ENCODE measurements at places on chromosomes 6 and 20. TPM values are rescaled to one million over a fixed set of nuclear protein-coding genes. Genes with fewer than 3 reads are reported as not detected.

DNA sequence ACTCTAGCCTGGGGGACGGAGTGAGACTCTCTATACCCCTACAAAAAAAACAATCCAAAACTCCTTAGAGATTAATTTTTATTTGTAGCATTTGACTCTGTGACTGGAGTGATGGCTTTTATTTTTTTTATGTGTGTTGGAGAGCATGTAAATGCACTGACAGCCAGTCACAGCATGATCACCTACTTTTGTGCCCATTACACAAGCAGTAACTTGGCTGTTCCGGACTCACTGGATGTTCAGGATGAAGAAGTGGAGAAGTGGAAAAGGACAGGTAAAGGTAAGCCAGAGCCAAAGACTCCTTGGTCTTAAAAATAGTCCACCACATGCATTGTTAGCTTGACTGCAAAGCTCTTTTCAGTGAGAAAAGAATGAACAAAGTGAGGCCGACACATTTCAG lies 222.6 kb downstream of the FOXC1 start:
- DNase-seq: no peak

GRCh38 chr6:25035512-25036435 lies 100.0 kb upstream of the RIPOR2 start:
- no peak for DNase-seq

GRCh38 chr20:43721429-43722152 lies 5.2 kb downstream of the GTSF1L start:
- DNase-seq: no peak

- peak; percentile 80 for DNase-seq
These were observed 8.3 kb upstream of the ZBTB2 start for GRCh38 chr6:151399679-151400078.

DNA sequence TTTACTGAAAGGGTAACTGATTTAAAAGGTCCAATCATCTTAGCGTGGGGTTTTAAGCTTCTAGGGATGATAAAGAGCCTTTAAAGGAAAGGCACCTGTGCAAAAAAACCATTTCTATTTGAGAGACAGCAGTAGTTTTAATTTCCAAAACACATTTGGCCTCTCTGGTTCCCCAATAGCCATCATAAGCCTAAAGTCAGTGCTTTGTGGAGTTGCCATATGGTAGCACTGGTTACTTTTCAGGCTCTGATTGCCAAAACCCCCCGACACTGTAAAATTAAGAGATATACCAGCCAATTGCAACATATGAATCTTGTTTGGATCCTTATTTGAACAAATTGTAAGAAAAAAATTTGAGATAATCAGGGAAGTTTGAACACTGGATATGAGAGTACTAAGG lies 44.6 kb downstream of the TP53INP2 start:
- no peak for DNase-seq

- DNase-seq: no peak
These were observed 18.0 kb downstream of the PTGIS start for GRCh38 chr20:49549801-49550551.

GRCh38 chr6:85975957-85976356 lies 333.3 kb upstream of the SYNCRIP start:
- no peak for DNase-seq

DNA sequence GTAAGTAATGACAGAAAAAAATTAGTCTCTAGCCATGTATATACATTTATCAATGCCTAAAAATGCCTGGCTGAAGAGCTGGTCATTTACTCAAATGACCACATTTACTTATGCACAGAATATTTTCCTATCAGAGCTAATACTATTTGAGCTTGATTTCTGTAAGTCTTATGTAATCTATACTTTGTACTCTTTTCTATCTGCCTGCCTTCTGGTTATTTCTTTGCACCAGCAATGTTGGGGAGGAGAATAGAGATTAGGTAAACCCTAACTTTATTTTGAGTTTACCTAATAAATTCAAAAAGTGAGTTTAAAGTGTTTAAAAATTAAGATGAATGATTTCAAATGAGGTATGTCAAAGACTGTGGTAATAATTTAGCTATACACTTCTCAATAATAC lies 3.7 kb downstream of the CALHM5 start:
- DNase-seq: no peak

DNA sequence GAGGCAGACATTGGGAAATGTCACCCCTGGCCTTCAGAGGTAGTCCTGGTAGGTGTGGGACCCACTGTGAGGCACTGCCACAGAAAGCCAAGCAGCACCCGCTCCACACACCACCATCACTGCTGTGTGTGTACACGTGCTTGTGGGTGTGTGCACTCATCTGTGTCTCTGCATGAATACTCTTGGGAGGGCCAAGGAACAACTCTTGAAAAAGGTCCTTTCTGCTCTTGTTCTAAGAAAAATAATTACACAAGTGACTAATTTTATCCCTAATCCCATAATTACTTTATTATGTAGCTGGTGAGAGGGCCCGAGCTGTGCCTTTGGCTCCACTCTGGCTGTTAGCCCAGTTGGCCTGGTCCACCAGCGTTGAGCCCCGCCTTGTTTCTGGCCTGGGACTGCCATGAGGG lies 21.7 kb upstream of the EPB41L1 start:
- no peak for DNase-seq

GRCh38 chr6:88865275-88865674 lies 98.1 kb downstream of the RNGTT start:
- peak; percentile 17 for DNase-seq

- no peak for DNase-seq
These were observed 226.5 kb upstream of the CST7 start for GRCh38 chr20:24722586-24722985.

DNA sequence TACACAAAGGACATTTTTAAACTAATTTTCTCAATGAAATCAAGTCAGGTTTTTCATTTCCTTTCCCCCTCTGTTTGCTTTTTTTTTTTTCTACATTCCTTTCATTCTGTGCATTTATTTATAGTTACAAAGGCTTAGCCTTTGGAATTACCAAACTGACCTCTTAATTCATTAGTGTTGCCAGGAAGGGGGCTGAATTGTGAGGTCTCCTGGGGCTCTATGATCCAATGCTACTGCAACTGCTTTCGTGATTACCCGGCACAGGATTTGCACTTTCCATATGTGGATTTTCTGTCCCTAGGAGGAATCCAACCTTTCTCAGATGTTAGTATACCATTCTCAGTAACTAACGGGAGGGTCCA lies 35.3 kb downstream of the NEDD9 start:
- DNase-seq: no peak

DNA sequence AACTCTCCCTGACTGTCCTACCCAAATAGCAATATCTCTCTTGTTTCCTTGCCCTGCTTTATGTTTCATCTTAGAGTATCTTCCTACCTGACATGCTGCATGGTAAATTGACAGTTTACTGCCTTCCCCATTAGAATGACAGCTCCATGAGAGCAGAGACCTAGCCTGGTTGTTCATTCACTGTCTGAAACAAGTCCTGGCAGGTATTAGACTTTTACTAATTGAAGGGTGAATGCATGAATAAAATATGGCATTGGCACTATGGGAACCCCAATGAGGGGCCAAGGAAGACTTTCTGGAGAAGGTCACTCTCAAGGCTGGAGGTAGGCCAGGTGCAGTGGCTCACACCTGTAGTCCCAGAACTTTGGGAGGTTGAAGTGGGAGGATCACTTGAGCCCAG lies 3.8 kb upstream of the CITED2 start:
- no peak for DNase-seq

DNA sequence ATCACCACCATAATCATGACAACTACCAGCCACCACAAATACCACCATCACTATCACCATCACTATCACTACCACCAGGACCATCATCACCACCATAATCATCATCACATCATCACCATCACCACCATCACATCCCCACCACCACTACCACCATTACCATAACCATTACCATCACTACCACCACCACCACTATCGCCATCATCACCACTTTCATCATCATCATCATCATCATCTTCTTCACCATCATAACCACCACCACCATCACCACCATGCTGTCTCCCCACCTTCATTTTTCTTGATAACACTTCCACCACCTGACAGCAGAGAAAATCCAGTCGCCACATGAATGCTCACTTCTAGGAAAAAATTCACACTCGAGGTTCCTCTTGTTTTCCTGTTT lies 253.6 kb downstream of the ANKRD60 start:
- no peak for DNase-seq

DNA sequence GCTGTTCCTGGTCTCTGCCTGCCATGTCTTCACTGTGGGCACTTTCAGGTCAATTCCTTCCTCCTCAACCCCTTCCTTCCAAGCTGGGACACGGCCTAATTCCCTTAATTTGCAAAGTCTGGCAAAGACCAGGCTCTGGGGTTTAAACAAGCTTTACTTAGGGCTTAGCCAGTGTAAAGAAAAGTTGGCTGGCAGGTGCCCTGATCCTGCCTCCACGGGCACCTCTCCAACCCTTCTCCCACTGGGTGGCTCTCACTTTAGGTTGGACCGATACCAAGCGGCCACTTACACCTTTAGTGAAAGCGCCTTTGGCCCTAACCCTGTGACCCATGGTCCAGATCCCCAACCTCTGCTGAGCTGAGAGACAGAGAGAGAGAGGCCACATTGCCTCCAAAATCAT lies 13.7 kb upstream of the MLN start:
- DNase-seq: no peak

GRCh38 chr6:38068854-38069590 lies 249.5 kb downstream of the ZFAND3 start:
- peak; percentile 30 for DNase-seq

DNA sequence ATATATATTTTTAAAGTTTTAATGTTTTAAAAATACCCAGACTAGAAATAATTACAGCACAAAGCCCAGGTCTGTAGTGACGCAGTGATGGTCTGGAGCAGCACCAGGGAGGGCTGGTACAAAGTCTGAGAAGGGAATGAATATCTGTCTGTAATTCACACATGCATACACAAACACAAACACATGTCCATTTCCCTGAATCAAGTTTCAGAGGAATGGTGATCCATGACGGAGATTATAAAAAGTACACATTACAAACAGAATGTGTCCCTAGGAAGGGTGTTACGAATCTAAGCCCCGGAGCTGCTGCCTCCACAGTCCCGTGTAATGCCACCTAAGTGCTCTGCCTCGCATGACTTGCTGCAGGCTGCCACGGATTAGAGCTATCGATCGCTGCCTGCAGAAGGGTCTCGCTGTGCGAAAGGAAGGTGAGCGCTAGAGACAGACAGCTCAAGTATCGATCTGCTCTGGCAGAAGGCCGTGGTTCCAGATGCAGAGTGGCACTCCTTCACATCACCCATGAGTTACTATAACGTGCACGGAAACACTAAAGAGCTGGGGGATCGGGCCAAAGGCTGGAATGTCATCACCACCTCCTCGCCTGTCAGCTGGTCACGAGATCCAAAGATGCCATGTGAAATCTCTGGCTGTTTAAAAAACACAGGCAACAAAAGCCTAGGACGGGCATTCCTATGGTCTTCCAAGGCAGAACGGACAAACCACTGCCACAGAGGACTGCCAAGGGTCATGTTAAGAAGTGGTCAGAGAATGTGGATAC lies 87.1 kb downstream of the INSM1 start:
- no peak for DNase-seq

GRCh38 chr6:46243754-46244153 lies 73.0 kb upstream of the ENPP5 start:
- DNase-seq: no peak

DNA sequence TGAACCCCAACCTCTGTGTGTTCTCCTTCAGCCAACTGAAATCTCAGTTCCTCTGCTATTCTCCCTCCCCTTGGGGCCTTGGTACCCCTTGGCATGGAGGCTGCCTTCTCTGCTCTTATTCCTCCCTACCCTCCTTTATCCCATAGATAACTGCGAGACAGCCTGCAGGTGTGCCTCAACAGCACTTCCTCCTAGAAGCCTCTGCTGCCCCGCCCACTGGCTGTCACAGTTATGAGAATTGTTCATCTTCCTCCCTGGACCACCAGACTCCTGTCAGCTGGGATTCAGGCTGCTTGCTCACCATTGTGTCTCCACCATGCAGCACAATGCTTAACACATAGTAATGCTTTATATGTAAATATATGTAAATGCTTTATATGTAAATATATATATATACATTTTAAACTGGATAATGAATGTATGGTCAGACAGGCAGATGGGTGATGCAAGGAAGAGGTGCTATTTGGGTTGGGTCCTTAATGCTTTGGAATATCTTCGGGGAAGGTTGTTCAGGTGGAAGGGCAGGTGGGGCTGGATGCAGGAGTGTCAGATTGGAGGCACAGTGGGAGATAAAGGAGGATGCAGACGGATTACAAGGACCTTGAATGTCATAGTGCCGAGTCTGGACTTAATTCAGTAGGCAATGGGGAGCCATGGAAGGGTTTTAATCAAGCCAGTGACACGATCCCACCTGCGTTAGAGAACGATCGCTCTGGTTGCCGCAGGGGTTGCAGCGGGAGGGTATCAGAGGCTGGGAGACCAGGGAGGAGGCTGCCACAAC lies 4.9 kb downstream of the CDH22 start:
- no peak for DNase-seq

- DNase-seq: no peak
These were observed 125.6 kb upstream of the QKI start for GRCh38 chr6:163288915-163289314.

GRCh38 chr20:51027035-51027795 lies 4.3 kb upstream of the KCNG1 start:
- DNase-seq: no peak

DNA sequence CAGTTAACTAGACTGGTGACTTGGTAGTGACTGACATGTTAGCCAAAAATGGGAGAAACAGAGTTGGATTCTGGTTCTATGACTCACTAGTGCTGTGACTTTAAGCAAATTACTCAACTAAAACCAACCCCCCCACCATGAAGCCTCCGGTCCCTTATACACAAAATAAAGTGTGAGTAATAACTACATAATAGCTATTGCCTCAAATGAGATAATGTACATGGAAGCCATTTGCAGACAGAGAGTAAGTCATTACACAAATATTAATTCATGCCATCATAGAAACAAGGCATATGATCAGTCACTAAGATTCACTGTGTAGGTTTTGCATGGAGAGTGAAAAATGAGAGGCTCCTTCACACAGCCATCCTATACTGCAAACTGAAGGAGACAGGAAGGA lies 111.9 kb downstream of the HIVEP2 start:
- DNase-seq: peak; percentile 93

- no peak for DNase-seq
These were observed 117.9 kb upstream of the AKAP12 start for GRCh38 chr6:151121900-151122299.

GRCh38 chr6:3377536-3378397 lies 79.1 kb downstream of the SLC22A23 start:
- no peak for DNase-seq

GRCh38 chr6:170306324-170307079 lies at the start of gene FAM120B:
Gene FAM120B, plus strand, starts transcription at chr6:170306758. Its CDS starts 10,633 bp downstream, at chr6:170317391.
- peak; percentile 91 for DNase-seq

The TASP1 gene
- total RNA-seq: 10.7 TPM

The SOBP gene
- total RNA-seq: 0.17 TPM

The ZC3H12D gene
- not detected for total RNA-seq

The CTAGE9 gene
- not detected for total RNA-seq

The SMIM26 gene
- 76.7 TPM for total RNA-seq

The CLVS2 gene
- total RNA-seq: not detected

The ME1 gene
- 22.3 TPM for total RNA-seq

The TFAP2D gene
- total RNA-seq: not detected

The EPPIN gene
- not detected for total RNA-seq

The COL12A1 gene
- total RNA-seq: 24.2 TPM

The SIRT5 gene
- 6.9 TPM for total RNA-seq

The ZNF391 gene
- total RNA-seq: 5.9 TPM

The BFSP1 gene
- 2.7 TPM for total RNA-seq

The PSMF1 gene
- total RNA-seq: 60.8 TPM

The SRMS gene
- 0.63 TPM for total RNA-seq

The POM121L2 gene
- total RNA-seq: not detected

The BCAS1 gene
- total RNA-seq: 0.35 TPM

The RBPJL gene
- not detected for total RNA-seq

The DIDO1 gene
- 40.4 TPM for total RNA-seq

The TSPO2 gene
- not detected for total RNA-seq

The TRERF1 gene
- total RNA-seq: 13.9 TPM

The HDGFL1 gene
- total RNA-seq: not detected

The PSORS1C2 gene
- not detected for total RNA-seq

The ETV7 gene
- not detected for total RNA-seq

Measured in PC-3 (cell line).